ENCODE measurements at places on chromosomes 7 and 10.
A peak's percentile ranks its signal among the peaks of the same experiment; 100 is the strongest.

GRCh38 chr7:17311952-17312351 is 13.5 kb downstream of the AHR start:
- DNase-seq, result peak; percentile 86

DNA sequence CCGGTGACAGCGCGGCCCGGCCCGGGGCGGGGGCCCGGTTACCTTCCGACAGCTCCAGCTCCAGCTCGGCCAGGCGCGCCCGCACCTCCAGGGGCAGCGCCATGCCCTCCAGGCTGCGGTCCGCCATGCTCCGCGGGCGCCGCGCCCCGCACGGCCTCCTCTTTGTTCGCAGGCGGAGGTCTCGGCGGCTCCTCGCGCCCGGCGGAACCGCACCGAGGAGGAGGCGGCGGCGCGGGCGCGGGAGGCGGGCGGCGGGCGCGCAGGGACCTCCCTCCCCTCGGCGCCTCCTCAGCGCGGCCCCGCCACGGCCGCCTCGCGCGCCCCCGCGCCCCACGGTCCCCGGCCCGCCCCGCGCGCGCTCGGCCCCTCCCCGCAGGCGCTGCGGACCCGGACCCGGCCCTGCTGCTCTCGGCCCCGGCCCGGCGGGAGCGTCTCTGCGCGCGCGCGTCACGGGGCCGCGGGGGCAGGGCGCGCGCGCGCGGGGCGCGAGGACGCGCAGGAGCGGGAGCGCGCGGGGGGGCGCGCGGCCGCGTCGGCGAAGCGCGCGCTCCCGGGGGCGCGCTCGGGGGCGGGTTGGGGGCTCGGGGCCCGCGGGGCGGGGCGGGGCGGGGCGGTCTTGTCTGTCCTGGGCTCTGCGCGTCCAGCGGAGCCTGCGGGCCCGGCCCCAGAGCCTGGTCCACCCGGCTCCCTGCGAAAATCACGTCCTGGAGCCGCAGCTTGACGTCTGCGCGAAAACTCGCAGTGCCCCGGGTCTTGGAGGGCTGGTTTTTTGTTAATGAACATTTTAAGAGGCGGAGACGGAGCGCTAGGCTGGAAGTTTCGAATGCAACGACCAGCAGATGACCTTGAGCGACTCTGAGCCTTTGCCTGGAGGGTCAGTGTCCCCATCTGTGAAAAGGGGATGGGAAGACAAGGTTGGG is at the start of gene DIP2C:
DIP2C (minus strand) TSS at position 217 of the 920 bp plus-strand sequence; CDS start at position 127, 90 bp downstream.
- DNase-seq, result peak; percentile 70

DNA sequence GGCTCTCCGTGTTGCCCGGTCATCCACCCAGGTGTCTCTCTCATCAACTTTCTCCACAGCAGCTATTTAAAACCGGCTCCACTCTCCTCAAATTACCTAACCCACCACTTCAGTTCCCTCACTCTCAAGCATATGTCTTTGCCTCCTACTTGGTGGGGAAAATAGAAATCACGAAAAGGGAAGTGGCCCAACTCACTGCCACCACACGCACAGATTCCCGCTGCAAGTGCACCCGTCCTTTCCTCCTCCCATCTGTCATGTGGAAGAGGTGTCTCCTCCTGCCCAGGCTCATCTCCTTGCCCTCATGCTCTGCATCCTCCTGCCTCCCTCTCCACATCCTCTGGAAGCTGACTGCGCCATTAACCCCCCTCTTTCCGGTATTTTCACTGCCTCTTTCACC is 80.8 kb upstream of the MKX start:
- no peak for DNase-seq

DNA sequence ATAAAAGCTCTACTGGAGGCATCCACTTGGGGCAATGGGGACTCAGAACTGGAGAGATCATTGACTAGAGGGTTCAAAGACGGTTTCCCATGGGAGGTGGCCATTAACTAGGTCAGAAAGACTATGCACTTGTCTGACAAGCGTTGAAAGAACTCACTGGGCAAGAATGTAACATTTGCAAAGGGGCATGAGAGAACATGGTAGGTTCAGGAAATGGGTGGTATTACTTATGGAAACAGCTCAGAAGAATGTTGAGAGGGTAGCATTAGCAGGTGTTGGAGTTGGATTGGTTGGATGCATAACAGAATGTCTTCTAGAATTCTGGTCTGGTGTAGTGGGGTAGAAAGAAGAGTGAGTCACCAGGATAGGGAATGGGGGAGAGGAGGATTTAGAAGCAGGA is 119.1 kb upstream of the CDCA7L start:
- no peak for DNase-seq

- DNase-seq, result peak; percentile 81
Measured at GRCh38 chr7:51067757-51068156, 248.9 kb downstream of the COBL start.

DNA sequence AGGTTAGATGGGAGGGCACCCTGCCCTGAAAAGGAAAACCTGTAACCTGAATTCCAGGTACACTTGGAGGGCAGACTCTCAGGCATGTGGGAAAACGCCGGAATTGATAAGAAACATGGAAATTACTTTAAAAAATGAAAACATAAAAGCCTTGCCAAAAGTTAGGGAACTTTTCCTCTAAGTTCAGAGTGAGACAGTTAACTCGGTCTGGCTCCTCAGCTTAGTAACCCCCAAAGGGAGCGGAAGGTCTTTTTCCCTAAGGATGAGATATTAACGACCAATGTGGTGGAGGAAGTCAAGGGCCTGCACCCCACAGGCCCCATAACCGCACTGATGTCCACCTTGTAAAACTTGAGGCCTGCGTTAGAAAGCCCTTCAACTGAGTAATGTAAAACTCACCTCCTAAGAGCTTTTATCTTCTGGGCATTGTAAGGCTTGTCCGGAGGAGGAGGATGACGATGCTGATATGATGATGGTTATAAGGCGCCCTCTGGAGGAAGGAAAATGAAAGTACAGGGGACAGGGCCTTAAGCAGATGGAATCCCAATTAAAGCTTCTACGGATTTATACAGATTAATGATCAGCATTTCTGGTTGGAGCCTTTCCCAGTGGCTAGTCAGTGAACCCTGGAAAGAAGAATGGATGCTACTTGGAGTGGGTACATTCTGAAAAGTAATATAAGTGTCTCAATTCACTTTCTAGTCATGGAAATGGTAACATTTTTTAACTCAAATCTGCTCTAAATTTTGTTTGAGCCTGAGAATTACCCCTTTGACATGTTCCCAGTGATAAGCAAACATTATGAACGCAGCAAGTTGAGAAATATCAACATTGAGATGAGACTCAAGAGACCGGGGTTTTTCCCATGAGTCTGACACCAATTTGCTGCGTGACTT is 694 bp downstream of the COL1A2 start:
- peak; percentile 94 for DNase-seq

DNA sequence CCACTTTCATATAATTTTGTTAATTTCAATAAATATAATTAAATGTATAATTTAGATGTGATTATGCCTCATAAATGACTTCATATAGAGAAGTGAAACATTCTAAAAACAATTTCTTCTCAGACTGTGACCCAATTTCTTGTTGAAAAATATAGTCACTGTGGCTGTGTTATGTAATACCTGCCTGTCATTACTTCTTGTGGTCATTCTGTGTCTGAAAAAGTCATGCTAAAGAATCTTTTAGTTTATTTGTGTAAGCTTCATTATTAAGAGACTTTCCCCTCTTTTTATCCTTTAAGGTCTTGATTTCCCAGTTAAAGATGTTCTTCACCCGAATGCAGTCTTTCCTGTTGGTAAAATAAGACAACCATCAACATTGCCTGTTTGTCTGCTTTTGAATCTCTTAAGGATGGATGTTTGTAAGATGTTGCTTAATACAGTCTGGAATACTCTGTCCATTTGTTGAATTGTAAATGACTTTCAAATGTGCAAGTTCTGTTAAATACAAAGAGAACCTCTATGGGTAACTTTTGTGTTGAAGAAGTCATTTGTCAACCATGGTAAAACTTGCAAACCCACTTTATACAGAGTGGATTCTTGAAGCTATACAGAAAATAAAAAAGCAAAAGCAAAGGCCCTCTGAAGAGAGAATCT is 16.0 kb downstream of the KAT6B start:
- no peak for DNase-seq

- no peak for DNase-seq
Measured at GRCh38 chr10:109403551-109403950, 519.8 kb downstream of the XPNPEP1 start.

DNA sequence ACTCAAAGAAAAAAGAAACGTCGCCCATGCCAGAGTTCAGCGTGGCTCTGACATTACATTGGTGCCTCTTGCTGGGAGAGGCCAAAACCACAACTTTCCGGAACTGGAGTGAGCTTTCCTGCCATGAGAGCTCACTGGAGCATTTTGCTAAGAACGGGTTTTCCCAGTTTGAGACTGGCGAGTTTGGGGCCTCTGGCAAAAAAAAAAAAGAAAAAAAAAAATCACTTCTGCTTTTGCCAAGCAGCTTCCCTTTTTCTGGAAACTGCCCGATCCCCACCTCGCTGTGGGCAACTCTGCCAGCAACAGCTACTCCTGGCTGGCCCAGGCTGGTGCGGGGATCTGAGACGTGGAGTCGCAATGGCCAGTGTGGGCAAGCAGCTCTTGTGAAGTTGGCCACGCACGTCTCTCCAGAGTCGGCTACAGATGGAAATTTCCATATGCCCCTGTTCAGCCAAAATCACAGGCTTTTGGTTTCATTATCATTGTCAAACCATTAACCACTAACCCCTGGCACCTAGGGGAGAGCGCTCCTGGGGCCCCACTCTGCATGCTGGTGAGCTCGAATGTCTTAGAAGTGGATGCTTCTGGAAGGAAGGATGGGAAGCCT is 25.7 kb downstream of the PRKAG2 start:
- no peak for DNase-seq

DNA sequence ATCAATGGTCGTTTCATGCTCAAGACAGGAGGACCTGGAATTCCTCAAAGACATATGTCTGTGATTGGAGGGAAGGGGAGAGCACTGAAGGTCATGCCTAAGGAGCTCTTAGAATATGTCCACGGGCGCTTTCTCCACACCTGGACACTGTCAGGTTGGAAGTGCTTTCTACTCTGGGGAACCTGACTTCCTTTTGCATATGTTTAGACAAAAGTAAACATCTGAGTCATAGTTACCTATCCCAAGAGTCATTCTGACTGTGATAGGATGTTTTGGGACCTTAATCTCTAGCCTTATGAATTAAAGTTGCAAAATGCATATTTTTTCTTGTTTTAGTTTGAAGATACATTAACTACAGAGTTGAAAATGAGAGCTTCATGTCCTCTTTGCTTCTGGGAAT is 251.7 kb downstream of the KLF6 start:
- no peak for DNase-seq

- peak; percentile 80 for DNase-seq
Measured at GRCh38 chr10:106705681-106706100, 458.8 kb downstream of the SORCS1 start.

GRCh38 chr10:45580371-45581215 is 92.0 kb downstream of the ZFAND4 start:
- DNase-seq, result peak; percentile 20

DNA sequence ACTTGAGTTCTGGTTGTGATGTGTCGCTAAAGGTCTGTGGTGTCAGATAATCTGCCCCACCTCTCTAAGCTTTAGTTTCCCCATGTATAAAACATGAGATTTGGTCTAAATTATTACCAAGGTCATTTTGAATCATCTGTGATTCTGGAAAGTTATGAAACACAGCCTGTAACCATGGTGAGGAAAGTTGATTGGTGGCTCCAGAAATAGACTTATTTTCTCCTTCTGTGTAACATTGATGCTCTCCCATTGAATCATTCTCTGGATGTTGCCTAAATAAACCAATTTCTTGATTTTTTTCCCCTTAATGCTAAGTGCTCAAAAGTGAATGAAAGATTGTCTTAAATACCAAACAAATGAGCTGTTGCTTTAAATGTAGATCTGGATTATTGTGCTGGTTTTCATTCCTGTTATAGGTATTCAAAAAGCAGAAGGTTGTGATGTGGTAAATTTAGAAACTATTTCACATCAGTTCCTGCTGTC is 30.0 kb upstream of the PCGF5 start:
- no peak for DNase-seq

GRCh38 chr7:36214608-36215456 is 61.8 kb downstream of the EEPD1 start:
- no peak for DNase-seq

DNA sequence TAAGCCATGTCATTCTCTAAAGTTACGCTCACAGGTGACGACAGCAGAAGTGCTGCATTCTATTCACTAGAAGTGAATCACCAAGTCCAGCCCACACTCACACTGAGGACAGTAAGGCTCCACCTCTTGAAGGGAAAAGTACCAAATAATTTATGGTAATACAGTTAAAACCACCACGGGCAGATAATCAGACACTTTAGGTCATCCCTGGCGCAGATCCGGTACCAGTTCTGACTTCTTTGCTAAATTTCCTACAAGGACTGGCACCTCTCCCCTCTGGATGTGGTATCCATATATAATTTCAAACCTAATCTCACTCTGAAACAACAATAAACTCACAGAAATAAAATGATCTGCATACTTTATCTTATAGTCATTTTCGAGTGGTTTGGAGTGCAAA is 954.7 kb upstream of the GHITM start:
- DNase-seq, result no peak

GRCh38 chr7:70457883-70458680 is 673.9 kb upstream of the GALNT17 start:
- DNase-seq, result peak; percentile 30

DNA sequence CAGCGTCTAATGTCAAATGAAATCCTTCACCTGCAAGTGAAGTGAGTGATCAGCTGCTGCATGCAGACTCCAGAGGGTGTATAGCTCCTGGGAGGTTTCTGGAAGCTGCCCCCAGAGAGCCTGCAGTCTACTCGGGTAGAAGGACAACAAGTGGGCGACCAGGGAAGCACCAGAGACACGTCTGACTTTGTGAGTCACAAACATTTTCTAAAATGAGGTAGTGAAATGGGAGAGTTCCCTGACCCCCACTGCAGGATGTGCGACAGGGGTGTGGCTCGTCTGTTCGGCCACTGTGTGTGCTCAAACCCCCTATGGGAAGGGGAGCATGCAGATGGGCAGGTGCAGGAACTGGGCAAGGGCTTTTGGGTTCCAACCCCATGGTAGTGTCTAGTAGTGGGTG is 177.1 kb upstream of the PRKCQ start:
- no peak for DNase-seq

GRCh38 chr7:150685219-150686029 is at the start of gene GIMAP2:
Gene GIMAP2, plus strand, starts transcription at chr7:150685706. Its CDS starts 1,354 bp downstream, at chr7:150687060.
- no peak for DNase-seq

GRCh38 chr7:80182630-80183276 is 48.1 kb downstream of the GNAI1 start:
- DNase-seq, result peak; percentile 79

GRCh38 chr10:77973276-77973675 is 46.7 kb upstream of the DLG5 start:
- DNase-seq, result no peak

- DNase-seq, result peak; percentile 27
Measured at GRCh38 chr10:116800286-116800929, 48.9 kb upstream of the ENO4 start.

- peak; percentile 36 for DNase-seq
Measured at GRCh38 chr10:6563075-6563474, 17.0 kb downstream of the PRKCQ start.
